Astrocyte (in vitro differentiated cells and primary cell): ENCODE measurements at places on chromosomes 12 and 14. TPM values are rescaled to one million over a fixed set of nuclear protein-coding genes. Genes with fewer than 3 reads are reported as not detected.

The FSCB gene
- not detected in 2 replicates for total RNA-seq

The FAM234B gene
- total RNA-seq, result 6.2 and 6.3 TPM in 2 replicates

The ART4 gene
- not detected in 2 replicates for total RNA-seq

The MORN3 gene
- total RNA-seq, result 0.36 and 0.70 TPM in 2 replicates

The ATL1 gene
- 15.8 and 17.9 TPM in 2 replicates for total RNA-seq

The LHX5 gene
- 0.25 TPM in 1 of 2 replicates, not detected in the other for total RNA-seq

The ALG10B gene
- total RNA-seq, result 1.6 and 1.8 TPM in 2 replicates

The B4GALNT3 gene
- 3.6 and 4.6 TPM in 2 replicates for total RNA-seq

The DAO gene
- not detected in 2 replicates for total RNA-seq

The SLCO1B1 gene
- total RNA-seq, result not detected in 2 replicates

The FAR2 gene
- 3.3 and 3.9 TPM in 2 replicates for total RNA-seq

The RNF212B gene
- total RNA-seq, result not detected in 2 replicates

The AJUBA gene
- 117 and 146 TPM in 2 replicates for total RNA-seq

The NPFF gene
- total RNA-seq, result 0.82 TPM in 1 of 2 replicates, not detected in the other

The IL22 gene
- not detected in 2 replicates for total RNA-seq

The NPAS3 gene
- total RNA-seq, result 2.2 and 2.6 TPM in 2 replicates

The TAS2R31 gene
- 2.2 TPM in 2 replicates for total RNA-seq

The CLEC7A gene
- 1.1 and 1.4 TPM in 2 replicates for total RNA-seq

The APOLD1 gene
- total RNA-seq, result 0.38 and 0.70 TPM in 2 replicates

The KRT5 gene
- total RNA-seq, result 0.25 TPM in 1 of 2 replicates, not detected in the other

The PMEL gene
- total RNA-seq, result 3.9 and 13.8 TPM in 2 replicates

The FBXO33 gene
- 9.4 and 10.9 TPM in 2 replicates for total RNA-seq

The AQP5 gene
- total RNA-seq, result not detected in 2 replicates

The PACS2 gene
- 49.7 and 51.0 TPM in 2 replicates for total RNA-seq

The SLC35F4 gene
- not detected in 2 replicates for total RNA-seq

The TBX5 gene
- total RNA-seq, result not detected in 2 replicates

The CCDC196 gene
- total RNA-seq, result not detected in 2 replicates

The STAB2 gene
- not detected in 2 replicates for total RNA-seq

The GYS2 gene
- total RNA-seq, result not detected in 2 replicates

The CHST11 gene
- total RNA-seq, result 30.0 and 30.2 TPM in 2 replicates

The DEGS2 gene
- total RNA-seq, result 0.07 TPM in 1 of 2 replicates, not detected in the other

The KRT74 gene
- not detected in 2 replicates for total RNA-seq

The OR4K5 gene
- not detected in 2 replicates for total RNA-seq

The HSPB8 gene
- total RNA-seq, result 53.7 and 54.6 TPM in 2 replicates

The APOF gene
- total RNA-seq, result not detected in 2 replicates

The VWF gene
- 0.23 and 0.82 TPM in 2 replicates for total RNA-seq

The PARPBP gene
- 4.5 and 5.8 TPM in 2 replicates for total RNA-seq

The KRT82 gene
- not detected in 2 replicates for total RNA-seq

The INHBC gene
- total RNA-seq, result not detected in 2 replicates

The INSM2 gene
- not detected in 2 replicates for total RNA-seq

The POU6F1 gene
- 3.6 and 3.7 TPM in 2 replicates for total RNA-seq

The SLC7A8 gene
- total RNA-seq, result 4.0 and 6.5 TPM in 2 replicates

The C12orf54 gene
- 1.2 and 1.8 TPM in 2 replicates for total RNA-seq

The B4GALNT1 gene
- 2.5 and 2.6 TPM in 2 replicates for total RNA-seq

The MUCL1 gene
- total RNA-seq, result not detected in 2 replicates

The OTX2 gene
- 2.3 and 8.2 TPM in 2 replicates for total RNA-seq

The RNASE1 gene
- 4.7 and 5.3 TPM in 2 replicates for total RNA-seq

The CNIH1 gene
- 148 and 156 TPM in 2 replicates for total RNA-seq

The CPNE6 gene
- total RNA-seq, result not detected in 2 replicates

The GPRC5A gene
- total RNA-seq, result 4.2 and 12.5 TPM in 2 replicates

The ANO2 gene
- 0.17 and 0.93 TPM in 2 replicates for total RNA-seq

The TMEM260 gene
- total RNA-seq, result 18.1 and 20.6 TPM in 2 replicates

The TMEM52B gene
- 0.45 TPM in 1 of 2 replicates, not detected in the other for total RNA-seq

The STYK1 gene
- total RNA-seq, result 1.6 and 2.9 TPM in 2 replicates
